ENCODE measurements at places on chromosomes 4 and X.
A peak's percentile ranks its signal among the peaks of the same experiment; 100 is the strongest.

DNA sequence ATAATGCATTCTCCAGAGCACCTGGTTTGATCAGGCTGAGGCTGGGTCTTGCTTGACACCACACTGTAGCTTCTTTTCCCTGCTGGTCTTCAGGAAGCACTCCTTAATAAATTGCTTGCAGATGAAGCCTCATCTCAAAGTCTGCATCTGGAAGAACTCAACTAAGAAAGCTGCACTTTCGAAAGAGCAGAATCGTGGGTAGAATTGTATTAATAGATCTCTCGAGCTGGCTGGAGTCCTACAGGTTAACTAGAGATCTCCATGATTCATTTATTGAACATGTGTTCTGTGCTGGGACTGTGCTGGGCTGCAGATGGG is 152.7 kb downstream of the STK32B start:
- no peak for DNase-seq

DNA sequence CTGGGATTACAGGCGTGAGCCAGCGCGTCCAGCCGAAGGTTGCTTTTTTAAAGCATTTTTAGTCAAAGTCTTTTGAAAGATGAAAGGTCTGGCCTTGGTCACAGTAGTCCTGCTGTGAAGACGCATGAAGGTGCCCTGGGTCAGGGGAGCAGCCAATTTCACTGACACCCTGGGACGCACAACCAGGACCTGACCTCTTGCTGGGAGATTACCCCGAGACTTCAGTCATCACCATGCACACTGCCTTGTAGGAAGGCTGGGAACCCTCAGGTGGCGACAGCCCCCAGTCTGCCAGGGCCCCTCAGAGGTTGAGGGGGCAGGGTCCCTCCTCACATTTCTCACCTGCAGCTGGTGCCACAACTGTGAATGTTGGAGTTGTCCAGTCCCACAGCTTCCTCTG is 53.2 kb downstream of the CPLX1 start:
- no peak for DNase-seq

- DNase-seq: no peak
Observed at GRCh38 chrX:103536071-103536470, 16.8 kb upstream of the RAB40A start.

DNA sequence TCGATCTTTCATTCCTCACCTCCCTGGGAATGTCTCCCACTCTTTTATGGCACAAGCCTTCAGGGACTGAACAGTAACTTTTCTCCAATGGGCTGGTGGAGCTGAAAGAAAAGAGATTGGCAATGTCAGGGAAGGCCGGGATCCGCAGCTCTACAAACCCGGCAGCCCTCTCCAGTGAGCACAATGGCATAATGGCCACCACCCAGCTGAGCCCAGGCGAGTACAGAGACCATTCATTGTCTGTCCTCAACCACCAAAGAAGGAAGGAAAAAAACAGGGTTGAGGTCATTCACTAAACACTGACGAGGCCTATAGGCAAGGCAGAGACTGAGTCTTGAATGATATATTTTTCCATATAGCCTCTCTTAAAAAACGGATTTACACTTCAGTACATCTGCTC is 3.6 kb downstream of the GEMIN8 start:
- no peak for DNase-seq

DNA sequence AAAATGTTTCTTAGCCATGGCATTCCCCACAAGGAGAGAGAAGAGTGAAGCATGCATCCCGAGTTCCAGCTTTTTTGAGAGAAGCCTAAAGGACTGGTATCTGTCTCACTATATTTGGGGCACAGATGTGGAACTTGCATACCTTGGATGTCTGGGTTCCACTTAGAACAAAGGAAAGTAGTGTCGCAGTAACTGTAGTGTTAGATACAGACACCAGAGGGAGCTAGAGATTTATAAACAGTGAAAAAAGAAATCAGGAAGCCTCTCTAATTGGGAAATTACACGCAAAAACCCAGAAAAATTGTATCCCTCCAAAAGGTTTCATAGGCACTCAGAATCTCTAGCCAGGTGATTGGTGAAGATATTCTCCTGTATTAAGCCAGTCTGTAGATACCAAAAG is 34.4 kb downstream of the AGTR2 start:
- DNase-seq: peak; percentile 0

- no peak for DNase-seq
Observed at GRCh38 chrX:13700380-13700779, 11.5 kb downstream of the RAB9A start.

DNA sequence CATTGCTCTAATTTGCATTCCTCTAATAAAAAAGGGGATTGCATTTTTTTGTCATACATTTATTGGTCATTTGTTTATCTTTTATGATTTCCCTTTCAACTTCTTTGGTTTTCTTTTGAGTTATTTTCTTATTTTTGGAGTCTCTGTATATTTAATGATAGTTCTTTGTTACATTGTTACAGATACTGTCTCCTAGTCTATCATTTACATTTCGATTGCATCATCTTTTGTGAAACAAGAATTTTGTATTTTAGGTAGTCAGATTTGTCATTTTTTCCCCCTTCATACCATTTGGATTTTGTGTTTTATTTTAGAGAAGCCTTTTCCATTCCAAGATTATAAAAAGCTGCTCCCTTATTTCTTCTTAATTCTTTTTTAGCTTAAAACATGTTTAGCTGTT is 37.1 kb downstream of the SNX25 start:
- no peak for DNase-seq

DNA sequence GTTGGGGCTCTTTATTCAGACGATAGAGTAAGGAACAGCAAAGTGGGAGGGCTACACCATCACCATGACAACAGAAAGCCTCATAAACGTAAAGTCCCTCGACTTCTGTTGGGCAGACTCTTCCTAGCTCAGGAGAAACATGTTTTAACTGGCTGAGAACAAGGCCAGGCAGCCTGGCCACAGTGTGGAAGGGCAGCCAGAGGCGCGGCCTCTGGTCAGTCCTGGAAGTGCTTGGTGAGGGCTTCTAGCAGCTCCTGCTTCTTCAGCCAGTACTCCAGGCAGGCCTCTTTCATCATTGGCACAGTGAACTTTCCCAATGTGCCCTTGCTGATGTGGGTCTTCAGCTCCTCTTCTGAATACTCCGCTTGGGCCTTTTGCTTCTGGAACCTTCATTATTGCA is 690.9 kb downstream of the PCDH19 start:
- no peak for DNase-seq

DNA sequence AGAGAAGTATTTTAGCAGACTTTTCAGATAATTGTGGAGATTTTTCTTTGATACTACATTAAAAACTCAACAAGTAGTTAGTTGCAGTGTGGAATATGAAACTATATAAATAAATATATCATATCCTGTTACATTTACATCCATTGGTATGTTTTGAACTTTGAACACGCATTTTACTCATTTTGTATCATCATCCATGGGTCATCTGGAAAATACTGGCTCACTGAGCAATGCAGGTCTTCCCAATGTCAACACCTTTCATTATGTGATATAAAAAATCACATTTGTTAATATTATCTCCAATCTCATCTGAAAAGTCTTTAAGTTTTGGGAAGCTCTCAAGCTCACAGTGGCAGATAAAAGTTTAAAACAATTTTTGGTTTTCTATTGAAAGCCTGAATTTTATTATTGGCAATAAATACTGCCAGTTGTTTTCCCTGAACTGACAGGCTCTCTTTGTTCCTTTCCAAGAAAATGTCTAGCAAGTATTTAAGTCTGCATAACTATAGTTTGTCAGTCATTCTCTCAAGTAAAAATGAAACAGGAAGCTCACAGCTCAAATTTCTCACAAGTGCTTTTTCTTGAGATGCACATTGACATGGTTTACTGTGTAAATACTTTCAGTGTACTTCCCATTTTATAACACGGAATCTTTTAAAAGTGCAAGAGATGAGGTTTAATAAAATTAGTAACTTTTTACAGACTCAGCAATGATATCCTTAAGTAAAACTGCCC is 183.5 kb upstream of the GPC4 start:
- DNase-seq: no peak

- DNase-seq: no peak
Observed at GRCh38 chr4:106700321-106700720, 331.7 kb upstream of the GIMD1 start.

DNA sequence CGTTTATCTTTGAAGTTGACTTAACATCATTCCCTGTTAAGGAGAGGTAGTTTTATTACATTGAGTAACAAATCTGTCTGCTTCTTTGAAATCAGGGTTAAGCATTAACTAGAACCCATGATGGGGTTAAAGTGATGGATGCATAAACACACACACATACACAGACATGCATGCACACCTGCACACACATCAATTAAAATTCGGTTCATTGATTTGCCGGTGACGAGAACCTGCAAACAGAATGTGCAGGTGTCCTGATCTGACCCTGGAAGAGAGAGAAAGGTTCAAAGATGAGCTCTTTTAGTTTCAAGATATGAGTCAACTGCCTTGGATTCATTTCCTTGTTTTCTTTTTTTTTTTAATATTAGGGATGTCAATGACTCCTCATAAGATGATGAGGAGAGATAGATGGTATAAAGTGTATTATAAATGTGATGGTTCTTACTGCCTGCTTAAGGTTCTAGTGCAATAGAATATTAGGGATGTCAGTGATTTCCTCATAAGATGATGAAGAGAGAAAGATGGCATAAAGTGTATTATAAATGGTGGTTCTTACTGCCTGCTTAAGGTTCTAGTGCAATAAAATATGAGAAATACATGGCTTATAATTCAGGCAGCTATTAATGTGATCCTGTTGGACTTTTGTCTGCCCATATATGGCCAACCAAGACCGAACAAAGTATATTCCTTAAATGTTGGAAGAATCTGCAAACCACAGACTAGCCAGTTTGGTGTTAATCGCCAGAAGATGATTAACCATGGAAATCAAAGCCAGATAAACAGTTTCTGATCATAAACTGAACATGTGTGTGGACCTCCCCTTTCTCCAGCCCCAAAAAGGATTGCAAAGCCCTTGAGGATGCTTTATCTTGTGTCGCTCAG is 14.1 kb upstream of the CD99 start:
- DNase-seq: no peak

GRCh38 chr4:25171201-25171865 is 11.1 kb upstream of the SEPSECS start:
- no peak for DNase-seq

GRCh38 chr4:26621366-26621765 is 37.5 kb downstream of the TBC1D19 start:
- DNase-seq: no peak

DNA sequence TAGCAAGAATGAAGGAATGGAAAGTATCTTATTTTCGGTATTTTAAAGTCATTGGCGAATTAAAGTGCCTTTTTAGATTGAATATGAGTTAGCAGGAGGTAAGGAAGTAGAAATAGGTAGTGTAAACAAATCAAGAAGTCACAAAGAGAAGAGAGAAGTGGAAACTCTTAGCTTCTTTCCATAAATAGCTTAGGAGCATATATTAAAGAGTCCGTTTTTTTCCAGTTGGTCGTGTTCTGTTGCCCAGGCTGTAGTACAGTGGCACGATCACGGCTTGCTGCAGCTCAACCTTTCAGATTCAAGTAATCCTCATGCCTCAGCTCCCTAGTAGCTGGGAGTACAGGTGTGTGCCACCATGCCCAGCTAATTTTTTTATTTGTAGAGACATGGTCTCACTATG is 56.4 kb downstream of the UBE2K start:
- DNase-seq: no peak

DNA sequence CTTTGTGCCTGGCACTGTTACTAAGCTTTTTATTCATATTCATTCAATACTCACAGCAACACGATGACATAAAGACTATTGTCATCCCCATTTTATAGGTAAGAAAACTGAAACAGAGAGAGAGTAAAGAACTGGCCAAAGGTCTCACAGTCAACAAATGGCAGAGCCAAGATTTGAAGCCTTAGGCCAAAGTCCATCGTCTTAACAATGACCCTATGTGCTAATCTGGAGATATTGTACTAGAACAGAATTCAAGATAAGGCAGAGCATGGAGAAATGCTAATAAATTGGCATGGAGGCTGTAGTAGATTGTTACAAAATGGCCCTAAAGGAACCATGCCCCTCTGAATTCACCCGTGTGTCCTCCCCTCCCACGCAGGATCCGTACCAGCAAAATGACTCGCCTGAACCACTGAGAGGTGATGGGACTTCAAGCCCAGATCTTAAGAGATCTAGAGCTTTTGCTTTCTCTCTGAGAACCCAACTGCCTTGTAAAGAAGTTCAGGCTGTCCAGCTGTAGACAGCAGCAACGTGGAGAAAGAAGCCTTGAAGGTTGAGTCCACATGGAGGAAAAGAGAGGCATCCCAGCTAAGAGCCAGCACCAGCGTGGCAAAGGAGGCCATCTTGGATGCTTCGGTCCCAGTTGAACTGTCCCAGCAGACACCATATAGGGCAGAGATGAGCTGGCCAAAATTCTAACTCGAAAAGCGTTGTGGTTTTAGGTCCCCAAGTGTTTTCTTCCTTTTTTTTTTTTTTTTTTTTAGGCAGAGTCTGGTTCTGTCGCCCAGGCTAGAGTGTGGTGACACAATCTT is 52.8 kb upstream of the RBM47 start:
- DNase-seq: no peak

GRCh38 chrX:80765220-80765625 is 44.5 kb downstream of the BRWD3 start:
- DNase-seq: no peak

- no peak for DNase-seq
Observed at GRCh38 chrX:16851421-16851820, 18.7 kb downstream of the RBBP7 start.

GRCh38 chr4:73844345-73844744 is 7.9 kb downstream of the CXCL6 start:
- no peak for DNase-seq

DNA sequence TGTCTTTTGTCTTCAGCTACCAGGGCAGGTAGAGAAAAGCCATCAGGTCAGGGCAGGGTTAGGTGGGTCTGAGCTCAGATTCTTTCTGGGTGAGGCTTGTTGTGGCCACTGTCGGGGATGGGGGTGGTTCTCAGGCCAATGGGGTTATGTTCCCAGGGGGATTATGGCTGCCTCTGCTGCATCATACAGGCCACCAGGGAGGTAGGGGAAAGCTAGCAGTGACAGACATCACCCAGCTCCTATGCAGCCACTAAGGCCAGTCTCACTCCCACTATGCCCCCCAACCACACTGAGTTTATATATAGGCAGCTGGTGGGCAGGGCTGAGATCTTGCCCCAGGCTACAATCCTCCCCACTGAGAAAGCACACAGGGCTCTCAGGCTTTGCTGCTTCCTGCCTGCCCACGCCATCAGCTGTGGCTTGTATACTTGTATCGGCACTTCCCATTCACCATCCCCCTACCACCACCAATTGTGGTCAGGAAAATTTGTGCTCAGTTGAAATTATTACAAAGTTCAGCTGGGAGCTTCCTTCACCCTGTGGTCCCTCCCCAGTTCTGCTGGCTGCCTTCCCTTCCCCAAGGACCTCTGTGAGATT is 72.6 kb upstream of the PTPN13 start:
- no peak for DNase-seq

- no peak for DNase-seq
Observed at GRCh38 chrX:119273420-119274192, 37.5 kb downstream of the PGRMC1 start.

DNA sequence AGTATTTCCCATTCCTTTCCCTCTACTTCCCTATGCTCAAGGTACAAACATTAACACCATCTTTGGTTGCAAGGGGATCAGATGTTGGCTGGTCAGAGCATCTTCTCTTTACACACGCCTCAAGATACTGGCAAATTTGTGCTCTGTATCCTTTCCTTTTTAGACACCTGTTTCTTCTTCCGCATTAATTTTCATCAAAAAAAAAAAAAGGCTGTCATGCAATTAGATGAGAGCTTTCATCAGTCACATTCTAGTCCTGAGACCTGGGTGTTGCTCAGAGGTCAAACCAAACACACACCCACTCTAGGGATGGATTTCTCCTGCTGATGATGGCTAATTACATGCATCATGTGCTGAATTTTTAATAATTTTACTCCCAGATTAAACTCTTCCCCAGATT is 2.0 kb downstream of the RELL1 start:
- DNase-seq: no peak

GRCh38 chr4:85700362-85700761 is 225.4 kb downstream of the ARHGAP24 start:
- no peak for DNase-seq

Measured in NCI-H1105 (cell line).